ENCODE measurements at places on chromosomes 5 and 9.

- no peak for DNase-seq
Observed at GRCh38 chr9:70531311-70531710, 116.9 kb upstream of the KLF9 start.

GRCh38 chr9:95230046-95230445 lies 87.5 kb downstream of the FANCC start:
- DNase-seq: no peak

- DNase-seq: no peak
Observed at GRCh38 chr9:121871431-121872025, 220.1 kb downstream of the DAB2IP start.

DNA sequence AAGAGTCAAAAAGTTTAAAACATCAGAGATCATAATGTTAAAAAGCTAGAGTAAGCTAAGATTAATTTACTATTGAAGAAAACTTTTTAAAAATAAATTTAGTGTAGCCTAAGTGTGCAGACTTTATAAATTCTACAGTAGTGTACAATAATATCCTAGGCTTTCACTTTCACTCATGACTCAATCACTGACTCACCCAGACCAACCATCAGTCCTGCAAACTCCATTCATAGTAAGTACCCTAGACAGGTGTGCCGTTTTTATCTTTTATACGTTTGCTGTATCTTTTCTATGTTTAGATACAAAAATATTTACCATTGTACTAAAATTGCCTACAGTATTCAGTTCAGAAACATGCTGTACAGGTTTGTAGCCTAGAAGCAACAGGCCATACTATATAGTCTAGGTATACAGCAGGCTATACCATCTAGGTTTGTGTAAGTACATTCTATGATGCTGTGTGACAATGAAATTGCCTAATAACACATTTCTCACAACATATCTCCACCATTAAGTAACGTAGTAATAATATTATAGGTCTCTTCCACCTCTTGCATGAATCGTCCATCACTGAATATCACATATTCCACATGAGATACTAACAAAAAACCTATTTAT lies 59.2 kb downstream of the MEGF9 start:
- no peak for DNase-seq

All from NCI-H748 treated with DMSO at 0.1 percent for 48 hours (cell line).